ENCODE measurements at places on chromosomes 7 and 10.
A peak's percentile ranks its signal among the peaks of the same experiment; 100 is the strongest.

- no peak for DNase-seq
Measured at GRCh38 chr10:81104494-81104893, 566.8 kb downstream of the SH2D4B start.

DNA sequence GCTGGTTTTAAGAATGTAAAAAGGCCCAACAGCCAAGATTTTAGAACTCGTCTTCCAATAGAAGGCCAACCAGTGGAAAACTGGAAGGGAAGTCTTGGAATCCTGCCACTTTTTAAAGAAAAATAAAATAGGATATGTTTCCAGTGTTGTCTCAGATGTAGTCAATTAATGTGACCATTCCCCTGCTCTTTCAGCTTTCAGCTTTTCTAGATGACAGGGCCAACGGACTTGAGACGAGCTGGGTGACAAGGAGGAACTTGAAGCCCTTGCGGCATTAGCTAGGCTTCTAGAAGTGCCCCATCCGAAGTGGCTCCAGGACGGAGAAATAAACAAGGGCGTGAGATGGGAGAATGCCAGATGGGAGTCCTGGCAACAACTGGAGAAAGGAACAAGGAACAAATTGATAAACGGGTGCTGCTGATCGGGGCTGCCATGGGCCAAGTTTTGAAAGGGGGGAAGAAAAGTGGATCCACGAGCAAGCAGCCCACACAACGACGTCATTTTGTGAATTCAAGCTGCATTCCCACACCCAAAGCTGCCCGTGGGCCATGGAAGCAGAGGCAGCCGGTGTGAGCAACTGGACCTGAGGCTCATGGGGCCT is 42.3 kb downstream of the CTBP2 start:
- DNase-seq: no peak

GRCh38 chr10:26407406-26407969 is 30.7 kb upstream of the APBB1IP start:
- no peak for DNase-seq

- no peak for DNase-seq
Measured at GRCh38 chr7:142711196-142711595, 38.1 kb upstream of the PRSS1 start.

GRCh38 chr10:5949009-5949759 is 28.2 kb downstream of the IL15RA start:
- no peak for DNase-seq

DNA sequence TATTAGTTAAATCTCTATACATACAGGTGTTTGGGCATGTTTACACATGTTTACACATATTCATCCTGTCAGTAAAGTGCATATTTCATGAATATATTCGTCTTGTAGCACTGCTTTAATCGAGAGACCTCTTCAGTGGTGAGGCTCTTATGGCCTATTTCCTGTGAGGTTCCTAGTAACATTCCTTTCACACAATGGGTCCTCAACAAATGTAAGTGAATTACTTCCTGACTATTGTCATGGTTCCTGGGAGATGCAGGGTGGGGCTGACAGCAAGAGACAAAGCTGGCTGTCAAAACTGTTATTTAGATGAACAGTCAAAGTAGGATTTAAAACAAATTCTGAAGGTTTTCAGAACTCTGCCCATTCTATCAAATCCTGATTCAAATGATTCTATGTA is 12.4 kb upstream of the SEMA3A start:
- no peak for DNase-seq

GRCh38 chr7:132705146-132705545 is 128.9 kb upstream of the PLXNA4 start:
- DNase-seq: no peak

DNA sequence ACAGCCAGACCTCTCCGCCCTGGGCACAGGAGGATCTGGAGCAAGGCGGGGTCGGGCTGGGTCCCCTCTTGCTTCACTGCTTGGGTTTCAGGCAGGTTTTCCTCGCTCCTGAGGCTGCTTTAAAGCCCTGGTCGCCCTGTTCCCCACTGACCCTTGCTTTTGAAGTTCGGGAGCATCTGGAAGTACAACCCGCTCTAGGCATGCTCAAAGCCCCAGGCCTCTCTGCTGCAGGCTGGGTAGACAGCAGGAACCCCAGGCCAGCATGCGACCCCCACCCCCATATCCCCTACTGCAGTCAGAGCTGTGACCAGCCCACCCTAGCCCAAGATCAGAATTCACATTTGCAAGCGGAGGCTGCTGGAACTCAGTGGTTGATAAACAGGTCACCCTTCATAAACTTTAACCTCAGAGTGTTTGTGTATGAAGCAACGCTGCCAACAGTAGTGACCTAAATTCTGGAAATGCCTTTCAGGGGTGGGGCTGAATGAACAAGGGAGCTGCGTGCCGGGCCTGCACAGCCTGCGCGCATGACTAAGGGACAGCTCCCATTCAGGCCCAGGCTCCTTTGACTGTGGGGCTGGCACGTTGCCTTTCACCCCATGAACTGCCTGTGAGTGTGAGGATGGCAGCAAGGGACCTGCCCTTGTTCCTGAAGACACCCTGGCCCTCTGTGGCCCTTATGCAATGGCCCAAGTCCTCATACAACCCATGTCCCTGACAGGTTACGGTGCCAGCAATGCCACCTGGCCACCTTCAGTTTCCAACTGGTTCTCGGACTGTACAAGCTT is 52.5 kb downstream of the PROSER2 start:
- no peak for DNase-seq

DNA sequence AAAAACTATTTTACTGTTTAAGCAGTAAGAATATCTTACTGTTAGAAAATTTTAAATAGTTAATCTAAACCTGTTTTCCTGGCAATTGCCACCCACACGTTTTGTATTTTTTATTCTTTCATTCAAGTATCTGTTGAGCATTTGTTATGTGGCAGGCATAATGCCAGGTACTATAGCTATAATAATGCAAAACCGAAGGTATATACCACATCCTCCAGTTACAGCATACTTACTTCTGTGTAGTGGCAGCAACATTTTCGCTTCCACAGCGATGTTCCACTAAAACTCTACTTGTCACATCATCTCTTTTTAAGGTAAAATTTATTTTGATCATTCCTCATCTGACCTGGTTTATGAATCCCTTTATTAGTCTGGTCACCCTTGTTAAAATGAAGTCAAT is 30.0 kb downstream of the WASL start:
- no peak for DNase-seq

DNA sequence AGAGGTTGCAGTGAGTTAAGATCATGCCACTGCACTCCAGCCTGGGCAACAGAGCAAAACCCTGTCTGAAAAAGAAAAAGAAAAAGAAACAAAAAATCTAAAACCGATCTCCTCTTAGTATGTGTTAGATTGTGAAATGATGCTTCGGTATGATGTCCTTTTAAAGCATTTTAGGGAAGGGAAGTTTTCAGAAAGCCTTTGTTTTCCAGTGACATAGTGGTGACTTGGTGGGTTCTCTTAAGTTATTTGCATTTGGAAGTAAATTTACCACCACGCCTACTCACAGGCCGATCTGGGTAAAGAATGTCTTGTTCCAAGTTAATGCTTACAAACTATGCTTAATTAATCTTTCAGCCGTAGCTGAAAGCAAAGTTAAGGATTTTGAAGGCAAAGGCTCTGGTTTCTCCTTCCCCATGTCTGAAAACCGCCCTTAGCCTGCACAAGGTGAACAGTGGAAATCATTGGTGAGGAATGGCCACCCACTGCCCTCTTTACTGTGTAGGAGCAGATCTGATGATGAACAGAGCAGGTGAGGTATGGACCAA is 10.7 kb downstream of the MTURN start:
- no peak for DNase-seq

GRCh38 chr7:153835712-153836265 is 216.4 kb upstream of the DPP6 start:
- no peak for DNase-seq

- no peak for DNase-seq
Measured at GRCh38 chr10:69377933-69378332, 38.8 kb downstream of the TACR2 start.

GRCh38 chr7:151415375-151416105 is 5.7 kb upstream of the WDR86 start:
- DNase-seq: no peak

DNA sequence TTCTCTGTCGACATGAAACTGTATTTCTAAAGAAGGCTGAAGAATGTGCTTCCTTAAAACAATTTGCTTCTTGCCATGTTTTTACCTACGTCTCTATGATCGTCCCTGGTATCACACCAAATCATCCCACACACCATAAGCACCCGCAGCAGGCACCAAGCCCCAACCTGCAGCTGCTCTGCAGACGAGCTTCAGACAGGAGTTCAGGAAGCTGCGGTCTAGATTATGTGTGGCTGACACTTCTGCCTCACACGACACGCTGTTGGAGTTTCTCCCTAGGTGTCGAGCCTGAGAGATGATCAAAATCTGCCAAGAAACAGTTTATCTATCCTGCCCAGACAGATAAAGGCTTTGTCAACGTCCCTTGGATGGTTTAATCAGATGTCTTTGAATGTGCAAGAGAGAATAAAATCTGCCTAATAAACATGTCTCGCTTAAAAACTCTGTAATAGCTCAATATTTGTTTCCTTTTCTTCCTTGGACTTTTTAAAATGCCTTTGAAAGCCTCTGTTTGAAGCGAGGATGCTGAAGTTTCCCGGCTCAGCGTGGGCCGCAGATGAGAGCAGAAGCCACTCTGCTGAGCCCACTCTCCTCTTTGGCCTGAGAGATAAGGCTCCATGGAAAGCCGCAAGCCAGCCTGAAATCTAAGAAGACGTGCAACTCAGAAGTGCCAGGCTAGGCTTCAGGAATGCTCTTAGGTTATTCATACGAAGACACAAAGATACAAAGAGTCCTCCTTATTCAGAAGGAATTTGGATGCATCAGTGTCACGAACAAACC is 158.3 kb upstream of the PFKP start:
- no peak for DNase-seq

DNA sequence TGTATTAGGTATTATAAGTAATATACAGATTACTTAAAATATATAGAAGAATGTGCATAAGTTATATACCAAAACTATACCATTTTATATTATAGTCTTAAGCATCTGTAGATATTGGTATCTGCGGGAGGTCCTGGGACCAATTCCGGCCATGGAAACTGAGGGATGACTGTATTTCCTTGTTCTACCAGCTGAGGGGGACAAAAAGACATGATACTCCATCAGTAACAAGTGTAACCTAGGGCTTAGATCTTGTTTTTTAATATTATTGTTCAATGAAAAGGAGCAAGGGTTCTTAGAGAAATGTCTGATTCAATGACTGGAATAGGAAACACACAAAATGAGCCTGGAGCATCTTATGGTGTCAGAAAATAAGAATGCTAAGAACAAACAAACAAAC is 752.5 kb downstream of the CCSER2 start:
- DNase-seq: no peak

DNA sequence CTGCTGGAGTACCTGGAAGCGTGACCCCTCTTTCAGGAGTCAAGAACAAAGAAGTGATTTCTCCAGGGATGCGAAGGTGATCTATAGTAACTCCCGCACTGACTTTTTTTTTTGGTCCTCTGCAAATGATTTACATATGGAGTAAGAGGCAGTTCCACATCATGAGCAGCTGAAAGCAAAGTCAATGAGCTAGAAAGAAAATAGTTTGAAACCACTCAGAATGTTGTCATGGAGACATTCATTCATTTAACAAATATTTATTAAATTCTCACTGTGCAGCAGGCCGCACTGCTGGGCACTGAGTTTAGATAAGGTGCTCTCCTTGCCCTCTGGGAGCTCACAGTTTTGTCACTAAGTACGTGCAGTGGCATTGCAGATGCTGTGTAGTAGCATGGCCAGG is 206.7 kb downstream of the CAMK1D start:
- DNase-seq: no peak

GRCh38 chr7:10793995-10794775 is 179.5 kb upstream of the PHF14 start:
- DNase-seq: no peak

DNA sequence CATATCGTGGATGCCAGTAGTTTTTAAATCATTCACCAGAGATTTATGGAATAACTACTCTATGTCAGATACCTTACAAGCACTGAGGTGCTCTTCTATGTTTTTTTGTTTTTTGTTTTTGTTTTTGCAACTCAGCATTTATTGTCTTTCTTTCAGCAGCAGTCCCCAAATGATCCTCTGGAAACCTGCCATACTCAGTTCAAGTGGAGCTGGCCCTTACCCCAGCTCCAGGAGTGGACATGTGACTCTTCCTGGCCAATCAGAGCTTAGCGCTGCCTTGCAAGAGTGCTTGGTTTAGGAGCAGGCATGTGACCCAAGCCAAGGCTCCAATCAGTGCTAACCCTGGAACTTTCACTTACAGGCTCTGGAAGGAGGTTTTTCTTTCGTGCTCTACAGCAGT is 356.6 kb upstream of the ZMIZ1 start:
- DNase-seq: peak; percentile 63

DNA sequence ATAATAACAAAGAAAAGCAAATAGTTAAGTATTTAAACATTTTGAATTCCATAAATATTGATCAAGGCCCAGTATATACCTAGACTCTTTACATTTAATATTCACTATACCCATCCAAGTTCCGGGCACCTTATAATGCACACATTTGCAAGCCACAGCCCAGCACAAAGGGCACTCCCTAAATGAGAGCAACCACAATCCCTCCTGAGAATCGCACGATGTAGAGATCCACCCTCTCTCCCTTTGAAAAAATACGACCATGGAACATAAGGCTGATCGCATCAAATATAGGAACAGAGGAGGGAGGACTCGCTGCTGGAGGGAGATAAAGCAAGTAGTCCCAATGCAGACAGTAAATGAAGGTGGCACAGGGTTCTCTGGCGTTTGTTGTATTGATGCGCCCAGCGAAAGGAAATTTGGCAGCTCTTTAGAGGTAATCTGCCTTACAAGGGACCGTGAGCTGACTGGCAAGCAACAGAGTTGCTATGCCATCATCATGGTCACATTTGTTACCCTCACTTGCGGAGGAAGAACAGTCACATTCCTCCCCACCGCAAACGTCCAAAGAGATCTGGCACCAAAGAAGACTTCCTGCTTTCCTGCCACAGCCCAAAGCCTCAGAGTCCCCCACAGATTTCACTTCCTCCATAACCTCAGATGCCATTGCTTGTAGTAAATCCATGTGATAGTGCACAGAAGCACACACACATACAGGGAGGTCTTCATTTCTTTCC is 16.1 kb upstream of the TAS2R40 start:
- DNase-seq: no peak

GRCh38 chr10:130359711-130360110 is 223.5 kb downstream of the GLRX3 start:
- no peak for DNase-seq

DNA sequence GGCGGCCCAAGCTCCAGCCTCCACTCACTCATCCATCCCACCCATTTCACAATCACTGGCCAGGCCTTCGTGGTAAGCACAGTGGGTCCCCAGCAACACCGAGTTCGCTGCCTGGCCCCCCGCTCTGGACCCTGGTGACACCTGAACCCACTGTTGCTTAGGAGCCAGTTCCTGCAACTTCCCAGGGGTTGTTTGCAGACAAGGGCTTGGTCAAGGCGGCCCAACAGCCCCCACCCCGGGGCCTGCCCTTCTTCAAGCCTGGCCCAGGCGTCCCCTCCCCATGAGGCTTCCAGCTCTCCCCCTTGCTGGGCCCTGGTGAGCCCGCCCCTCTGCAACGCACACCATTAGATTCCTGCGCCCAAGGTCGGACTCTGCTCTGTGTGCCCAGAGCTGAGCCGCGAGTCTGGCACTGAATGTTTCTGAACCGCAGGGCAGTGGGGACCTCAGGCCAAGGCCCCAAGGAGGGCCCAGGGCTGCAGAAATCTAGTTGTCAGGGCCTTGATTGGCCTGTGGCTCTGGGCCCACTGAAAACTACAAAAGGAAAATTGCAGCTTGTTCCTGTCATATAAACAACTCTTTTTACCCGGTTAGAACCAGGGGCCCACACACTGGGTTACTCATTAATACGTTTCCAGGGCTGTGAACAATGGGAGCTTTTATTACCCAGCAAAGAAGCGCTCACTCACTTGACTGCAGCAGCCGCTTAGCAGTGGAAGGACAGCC is 2.1 kb upstream of the COX19 start:
- DNase-seq: no peak

Measured in NCI-H1105 (cell line).